Breast epithelium (tissue), 4 donors: ENCODE measurements at places on chromosomes 3 and 15. TPM values are rescaled to one million over a fixed set of nuclear protein-coding genes. Genes with fewer than 3 reads are reported as not detected.

- no peak for DNase-seq
These were observed 138.9 kb upstream of the COL8A1 start for GRCh38 chr3:99499235-99500158.

Gene DPPA2
- not detected for total RNA-seq

DNA sequence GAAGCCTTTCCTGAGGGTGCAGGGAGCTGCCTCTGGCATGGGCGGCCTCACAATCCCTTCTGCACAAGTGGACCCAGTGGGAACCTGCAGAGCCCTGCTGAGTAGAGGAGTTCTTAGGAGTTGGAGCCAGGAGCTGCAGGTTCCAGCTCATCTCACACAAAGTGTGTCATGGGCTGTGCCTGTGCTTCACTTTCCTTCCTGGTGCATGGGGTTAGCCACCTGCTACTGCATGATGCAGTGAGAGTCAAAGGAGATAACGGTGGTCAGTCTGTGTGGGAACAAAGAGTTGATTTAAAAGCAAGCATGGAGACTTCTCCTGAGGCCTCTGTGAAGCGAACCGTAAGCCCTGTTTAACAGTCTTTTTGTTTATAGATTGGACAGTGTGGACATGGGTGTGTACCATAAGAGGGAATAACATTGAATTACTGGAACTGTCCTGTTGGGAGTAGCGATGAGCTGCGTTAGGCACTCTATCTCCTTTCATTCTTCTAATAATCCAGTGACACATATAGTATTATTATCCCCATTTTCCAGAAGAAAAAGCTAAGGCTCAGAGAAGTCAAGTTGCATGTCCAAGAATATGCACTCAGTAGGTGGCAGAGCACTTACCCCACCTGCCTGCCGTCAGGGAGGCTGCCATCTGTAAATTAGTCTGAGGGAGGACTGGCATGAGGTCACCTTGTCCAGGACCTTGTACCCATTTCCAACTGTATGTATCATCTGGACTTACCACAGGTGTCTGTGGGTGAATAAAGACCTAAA, 68.7 kb upstream of the PRR23C start:
- no peak for DNase-seq

- DNase-seq = no peak
These were observed 20.2 kb downstream of the MAGEF1 start for GRCh38 chr3:184691397-184692231.

GRCh38 chr3:189056646-189057335, 115.0 kb upstream of the TPRG1 start:
- DNase-seq = no peak

GRCh38 chr3:64111872-64112271, 88.6 kb upstream of the PSMD6 start:
- DNase-seq = no peak

Gene NUP210
- total RNA-seq = 2.2 TPM

- DNase-seq = no peak
These were observed 194.3 kb downstream of the CDIN1 start for GRCh38 chr15:36773698-36774097.

GRCh38 chr3:16406166-16406565, 107.3 kb downstream of the RFTN1 start:
- no peak for DNase-seq

GRCh38 chr3:127052121-127052561, 69.2 kb downstream of the PLXNA1 start:
- DNase-seq = peak; percentile 80

Gene CTXND1
- total RNA-seq = not detected

Gene SKOR1
- 0.98 TPM for total RNA-seq

- DNase-seq = no peak
These were observed 98.2 kb upstream of the DCBLD2 start for GRCh38 chr3:98999675-99000074.

- DNase-seq = no peak
These were observed 96.3 kb downstream of the PCSK6 start for GRCh38 chr15:101393172-101393571.

Gene P2RY14
- 8.5 TPM for total RNA-seq

Gene FSTL1
- 1,263 TPM for total RNA-seq

GRCh38 chr15:44956388-44956787, at the start of gene TERB2:
TSS of gene TERB2 (plus strand) at chr15:44956687. CDS start at chr15:44956719, 32 bp downstream.
- no peak for DNase-seq

DNA sequence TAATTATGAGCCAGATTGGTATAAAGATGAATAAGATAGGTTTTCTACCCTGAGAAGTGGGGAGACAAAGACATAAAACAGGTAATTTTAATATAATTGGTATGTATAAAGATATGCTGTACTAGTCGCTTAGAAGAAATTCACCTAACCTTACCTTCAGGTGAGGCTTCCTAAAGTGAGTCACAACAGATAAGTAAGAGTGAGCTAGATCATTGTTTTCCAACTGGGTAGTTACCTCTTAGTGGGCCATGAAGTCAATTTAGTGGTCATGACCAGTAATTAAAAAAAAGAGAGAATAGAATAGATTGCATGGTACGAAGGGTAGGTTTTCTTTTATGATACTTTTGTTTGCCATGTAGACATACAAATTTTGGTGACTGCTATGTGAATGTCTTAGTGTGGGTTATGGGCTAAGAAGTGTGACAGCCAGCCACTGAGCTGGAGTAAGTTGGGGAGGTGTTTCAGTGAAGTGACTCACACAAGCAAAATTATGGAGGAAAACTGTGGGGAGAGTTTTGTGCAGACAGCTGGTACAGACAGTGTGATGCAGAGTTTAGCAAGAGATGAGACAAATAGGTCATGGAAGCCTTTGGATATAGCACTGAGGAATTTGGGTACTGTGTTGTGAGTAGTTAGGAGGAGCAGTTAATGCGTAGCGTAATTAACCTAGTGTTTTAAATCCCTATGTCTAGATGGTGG, 8.2 kb downstream of the TRNT1 start:
- DNase-seq = no peak

- DNase-seq = peak; percentile 61
These were observed 24.5 kb downstream of the MB21D2 start for GRCh38 chr3:192892981-192893700.

Gene SERINC4
- not detected for total RNA-seq
